ENCODE measurements at places on chromosomes 12 and 14. TPM values are rescaled to one million over a fixed set of nuclear protein-coding genes. Genes with fewer than 3 reads are reported as not detected.

FAM90A1 gene
- not detected for total RNA-seq

TMTC2 gene
- 10.5 TPM for total RNA-seq

RPL10L gene
- total RNA-seq = not detected

DENND5B gene
- 2.6 TPM for total RNA-seq

SOX5 gene
- under 0.01 TPM for total RNA-seq

MRPL51 gene
- total RNA-seq = 61.1 TPM

ACOT6 gene
- total RNA-seq = not detected

MFAP5 gene
- total RNA-seq = 6.6 TPM

KRT75 gene
- 7.3 TPM for total RNA-seq

CLEC4E gene
- total RNA-seq = not detected

MYF6 gene
- not detected for total RNA-seq

CACNA2D4 gene
- not detected for total RNA-seq

ESRRB gene
- total RNA-seq = not detected

INHBE gene
- 1.3 TPM for total RNA-seq

WNT1 gene
- total RNA-seq = not detected
